ENCODE measurements at places on chromosomes 11 and 22.

GRCh38 chr11:62552485-62553079 lies 6.0 kb upstream of the AHNAK start:
- DNase-seq, result no peak

- no peak for DNase-seq
Measured at GRCh38 chr22:48702573-48703264, 1125.0 kb downstream of the BRD1 start.

- DNase-seq, result no peak
Measured at GRCh38 chr11:112178428-112178827, 3.1 kb downstream of the BCO2 start.

DNA sequence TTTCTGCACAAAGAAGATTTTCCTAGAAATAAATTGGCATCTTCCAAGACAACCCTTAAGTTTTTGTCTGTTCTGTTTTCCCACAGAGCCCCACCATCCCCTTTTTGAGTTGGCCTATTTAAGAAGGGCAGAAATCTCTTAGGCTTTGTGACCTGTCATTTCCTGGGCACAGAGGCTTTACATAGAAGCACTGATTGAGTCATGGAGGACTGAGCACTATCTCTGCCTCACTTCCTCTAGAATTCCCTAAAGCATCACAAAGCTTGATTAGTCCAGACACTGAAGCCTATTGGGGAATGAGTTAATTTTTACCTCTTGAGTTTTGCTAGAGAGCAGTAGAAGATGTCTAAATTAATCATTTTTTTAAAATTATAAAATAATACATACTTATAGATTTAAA lies 25.4 kb downstream of the TRIM44 start:
- no peak for DNase-seq

DNA sequence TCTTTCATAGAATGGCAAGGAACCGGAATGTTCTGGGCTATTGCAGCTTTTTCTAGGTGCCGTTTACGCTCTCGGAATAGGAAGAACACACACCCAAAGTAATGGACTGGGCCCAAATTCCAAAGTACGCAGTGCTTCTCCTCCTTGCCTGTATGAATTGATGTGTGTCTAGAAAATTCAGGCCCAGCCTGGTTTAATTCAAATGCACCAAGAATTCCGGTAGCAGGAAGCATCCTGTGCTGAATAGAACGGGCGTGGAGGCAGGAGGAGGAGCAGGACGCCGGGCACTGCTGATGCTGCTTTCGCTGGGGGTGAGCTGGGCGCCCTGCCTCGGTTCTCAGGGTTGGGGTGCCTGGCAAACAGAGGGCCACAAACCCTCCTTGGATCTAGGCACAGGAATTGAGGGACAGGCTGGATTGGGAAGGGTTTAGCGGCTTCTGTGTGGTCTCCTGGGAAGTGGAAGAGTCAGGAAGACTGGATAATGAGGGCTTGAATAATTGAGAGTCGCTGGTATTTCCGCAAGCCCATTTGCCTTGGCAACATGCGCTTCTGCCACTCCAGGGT lies 2.0 kb downstream of the PARVB start:
- DNase-seq, result no peak

- no peak for DNase-seq
Measured at GRCh38 chr11:64250415-64251015, 815 bp upstream of the PLCB3 start.

- DNase-seq, result no peak
Measured at GRCh38 chr22:44639891-44640617, 62.0 kb upstream of the PRR5 start.

DNA sequence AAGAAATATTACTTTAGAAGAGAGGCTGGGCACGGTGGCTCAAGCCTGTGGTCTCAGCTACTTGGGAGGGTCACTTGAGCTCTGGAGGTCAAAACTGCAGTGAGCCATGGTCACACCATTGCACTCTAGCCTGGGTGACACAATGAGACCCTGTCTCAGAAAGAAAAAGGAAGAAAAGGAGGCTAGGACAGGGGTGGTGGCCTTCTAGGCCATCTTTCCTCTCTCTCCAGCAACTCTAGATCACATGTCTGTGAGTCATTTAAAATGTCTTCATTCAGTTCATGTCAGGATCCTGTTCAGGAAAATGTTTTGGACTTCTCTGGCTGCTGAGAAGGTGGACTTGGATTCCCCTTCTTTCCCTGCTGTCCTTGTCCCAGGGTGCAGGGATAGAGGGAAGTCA lies 53.3 kb downstream of the PPFIA1 start:
- no peak for DNase-seq

DNA sequence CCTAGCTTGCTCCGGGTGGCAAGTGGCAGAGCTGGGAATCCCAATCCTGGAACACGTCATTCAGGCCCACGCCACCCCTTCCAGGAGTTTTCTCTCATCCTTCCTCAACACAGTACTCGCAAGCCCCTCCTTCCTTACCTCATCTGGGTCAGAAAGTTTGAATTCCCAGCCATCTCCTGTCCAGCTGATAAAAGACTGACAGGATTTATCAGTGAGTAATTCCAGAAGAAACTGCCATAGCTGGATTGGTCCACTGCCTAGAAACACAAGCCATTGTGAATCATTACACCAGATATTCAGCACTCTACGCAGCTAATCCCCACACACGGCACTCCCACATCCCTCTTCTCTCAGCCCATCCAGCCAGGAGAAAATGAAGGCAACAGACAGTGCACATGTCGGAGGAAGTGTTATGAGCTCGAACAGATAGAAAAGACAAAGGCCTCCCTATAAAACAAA lies 124.0 kb downstream of the ETS1 start:
- DNase-seq, result no peak

- DNase-seq, result no peak
Measured at GRCh38 chr11:13760115-13760514, 91.6 kb downstream of the FAR1 start.

DNA sequence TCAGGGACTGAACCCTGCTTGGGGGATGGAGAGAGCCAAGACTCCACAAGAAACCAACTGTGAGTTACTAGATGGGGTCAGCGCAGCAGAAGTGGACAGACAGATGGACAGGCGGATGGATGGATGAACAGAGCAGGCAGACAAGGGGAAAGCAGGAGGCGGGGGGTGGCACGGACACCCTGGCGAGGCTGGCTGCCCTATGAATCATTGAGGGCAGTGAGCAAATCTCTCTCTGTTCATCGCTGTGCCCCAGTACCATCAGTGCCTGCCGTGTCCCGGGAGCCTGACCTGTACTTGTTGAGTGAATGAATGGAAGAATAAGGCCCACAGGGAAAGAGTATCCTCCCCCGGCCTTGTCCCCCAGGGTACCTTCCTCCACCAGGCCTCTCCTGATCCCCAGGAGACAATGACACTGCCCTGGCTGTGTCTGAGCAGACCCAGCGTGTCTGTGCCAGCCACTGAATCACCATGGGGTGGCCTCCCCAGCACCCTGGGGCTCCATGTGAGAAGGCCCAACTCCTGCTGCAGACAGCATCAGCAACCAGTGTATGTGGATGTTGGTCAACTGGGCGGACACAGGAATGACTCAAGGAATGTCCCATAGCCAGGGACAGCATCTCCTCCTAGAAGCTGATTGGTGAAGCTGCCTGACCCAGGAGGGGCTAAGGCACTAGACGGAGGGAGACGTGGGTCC lies 5.1 kb upstream of the KLHL35 start:
- no peak for DNase-seq

- DNase-seq, result no peak
Measured at GRCh38 chr11:104699981-104700380, 198.3 kb downstream of the CASP12 start.
